GM06990 (cell line): ENCODE measurements at places on chromosomes 2 and 18.

DNA sequence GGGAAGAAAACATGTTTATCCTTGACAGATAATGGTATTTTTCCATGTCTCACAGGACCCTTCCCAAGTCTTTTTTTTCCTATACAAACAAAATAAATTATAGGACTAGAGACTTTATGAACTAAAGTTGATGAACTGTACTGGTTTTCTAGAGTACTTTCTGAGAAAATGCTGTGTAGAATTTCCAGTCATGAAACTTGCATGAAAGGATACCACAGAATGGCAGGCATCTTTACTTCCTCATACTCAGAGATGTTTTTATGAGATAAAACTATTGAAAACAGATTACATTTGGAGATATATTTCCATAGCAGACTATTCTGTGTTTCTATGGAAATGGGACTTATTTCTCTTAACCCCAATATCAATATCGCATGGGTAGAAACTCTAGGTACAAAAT is 403.5 kb downstream of the PARD3B start:
- no peak for DNase-seq

- no peak for DNase-seq
Measured at GRCh38 chr2:232854082-232854481, 16.0 kb upstream of the SNORC start.

DNA sequence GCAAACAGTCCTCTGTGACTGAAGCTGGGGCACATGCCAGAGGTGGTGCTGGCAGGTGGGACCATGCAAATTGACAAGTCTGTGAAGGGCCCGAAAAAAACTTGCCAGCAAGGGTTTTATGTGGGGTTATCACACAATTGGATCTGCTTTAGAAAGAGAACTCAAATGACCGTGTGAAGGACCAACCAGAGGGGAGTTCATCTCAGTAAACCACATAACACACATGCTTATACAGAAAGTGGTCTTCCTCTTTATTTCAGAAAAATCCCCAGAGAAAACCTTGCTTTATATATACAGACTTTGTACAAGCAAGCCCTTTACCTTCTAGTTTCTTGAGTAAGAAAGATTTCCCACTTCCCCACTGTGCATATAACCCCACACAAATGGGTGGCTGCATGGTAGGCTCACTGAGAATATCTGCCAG is 46.7 kb downstream of the KIDINS220 start:
- DNase-seq = peak; percentile 22

DNA sequence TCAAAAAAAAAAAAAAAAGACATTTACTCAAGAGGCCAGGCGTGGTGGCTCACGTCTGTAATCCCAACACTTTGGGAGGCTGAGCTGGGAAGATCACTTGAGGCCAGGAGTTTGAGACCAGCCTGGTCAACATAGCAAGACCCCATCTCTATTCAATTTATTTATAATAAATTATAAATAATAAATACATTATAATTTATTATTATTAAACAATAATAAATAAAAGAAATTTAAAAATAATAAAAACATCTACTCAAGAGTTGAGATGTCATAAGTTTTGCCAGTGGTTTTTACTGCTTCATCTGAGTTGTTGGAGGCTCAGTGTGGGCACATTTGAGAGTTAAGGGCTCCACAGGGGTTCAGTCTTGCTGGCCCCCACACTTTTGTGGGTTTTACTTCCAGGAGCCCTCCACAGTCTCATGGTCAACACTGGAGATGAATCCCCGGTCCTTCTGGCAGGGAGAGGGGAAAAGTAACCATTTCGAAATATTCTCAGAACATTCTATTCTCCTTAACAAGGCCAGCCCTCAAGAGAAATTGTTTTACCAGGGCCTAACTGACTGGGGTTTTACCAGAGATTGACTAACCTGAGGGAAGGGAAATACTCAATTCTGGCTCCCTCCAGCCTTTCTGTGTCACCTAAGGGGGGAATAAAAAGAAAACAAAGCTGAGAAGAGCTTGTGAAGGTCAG is 51.6 kb upstream of the NCOA1 start:
- DNase-seq = no peak

DNA sequence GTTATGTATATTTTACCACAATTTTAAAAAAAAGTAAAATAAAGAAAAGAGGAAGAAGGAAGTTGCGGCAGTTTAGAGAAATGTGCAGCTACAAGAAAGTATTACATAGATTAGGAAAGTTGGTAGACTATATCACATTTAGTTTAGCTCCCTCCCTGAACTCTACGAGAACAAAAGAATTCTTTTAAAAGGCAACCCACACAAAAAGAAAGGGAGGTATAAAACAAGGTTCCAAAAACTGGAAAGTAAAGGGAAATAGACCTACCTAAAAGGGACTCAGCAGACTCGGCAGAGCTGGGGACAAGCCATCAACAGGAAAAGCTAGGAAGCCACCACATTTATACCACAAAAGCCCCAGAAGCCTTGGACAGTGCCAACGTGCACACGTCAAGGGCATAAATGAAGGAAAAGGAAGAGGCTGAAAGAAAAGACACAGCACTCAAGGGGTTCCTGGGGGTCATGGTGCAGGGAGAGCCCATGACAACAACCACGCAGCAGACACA is 9.1 kb downstream of the TMEM127 start:
- no peak for DNase-seq

GRCh38 chr2:217338306-217338916 is 478.5 kb upstream of the TNP1 start:
- no peak for DNase-seq

- DNase-seq = peak; percentile 37
Measured at GRCh38 chr2:199977984-199978415, 22.6 kb downstream of the MAIP1 start.

GRCh38 chr2:44769349-44770011 is 172.0 kb upstream of the SIX3 start:
- DNase-seq = no peak

DNA sequence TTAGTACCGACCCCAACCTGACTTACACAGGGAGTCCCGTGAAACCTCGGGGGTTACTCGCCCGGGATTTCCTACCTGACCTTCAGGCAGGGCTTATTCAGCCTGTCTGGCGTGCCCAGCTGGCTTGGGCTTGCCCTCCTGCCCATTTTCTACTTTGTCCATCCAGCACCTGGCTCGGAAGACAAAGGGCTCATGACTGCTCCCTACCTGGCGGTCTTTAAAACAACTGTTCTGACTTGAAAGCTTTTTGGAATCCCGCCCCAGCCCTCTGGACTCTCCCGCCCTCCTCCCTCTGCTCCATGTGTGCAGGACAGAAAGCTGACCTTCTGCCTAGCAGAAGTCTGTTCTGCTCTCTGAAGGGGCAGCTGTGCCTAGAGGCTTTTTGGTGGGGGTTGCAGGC is 43.1 kb downstream of the ACKR3 start:
- DNase-seq = no peak

GRCh38 chr2:231455890-231456289 is 8.4 kb downstream of the NCL start:
- DNase-seq = no peak

GRCh38 chr2:112910219-112910618 is 746 bp upstream of the IL37 start:
- no peak for DNase-seq

DNA sequence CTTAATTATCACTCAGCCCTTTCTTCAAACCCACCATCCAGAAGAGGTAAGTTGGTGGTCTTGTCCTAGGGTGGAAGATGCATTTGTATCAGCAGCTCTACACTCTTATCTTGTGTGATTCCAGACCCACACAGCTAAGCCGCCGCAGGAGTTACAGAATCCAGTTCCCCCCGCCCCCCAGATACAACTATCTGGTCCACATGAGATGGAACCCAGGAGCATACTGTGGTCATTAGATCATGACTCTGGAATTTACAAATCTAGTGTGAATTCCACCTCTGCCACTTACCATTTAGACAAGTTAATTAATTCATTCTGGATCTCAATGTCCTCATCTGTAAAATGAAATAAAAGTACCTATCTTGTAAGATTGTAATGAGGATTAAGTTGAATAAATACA is 486.4 kb downstream of the BCL11A start:
- no peak for DNase-seq

DNA sequence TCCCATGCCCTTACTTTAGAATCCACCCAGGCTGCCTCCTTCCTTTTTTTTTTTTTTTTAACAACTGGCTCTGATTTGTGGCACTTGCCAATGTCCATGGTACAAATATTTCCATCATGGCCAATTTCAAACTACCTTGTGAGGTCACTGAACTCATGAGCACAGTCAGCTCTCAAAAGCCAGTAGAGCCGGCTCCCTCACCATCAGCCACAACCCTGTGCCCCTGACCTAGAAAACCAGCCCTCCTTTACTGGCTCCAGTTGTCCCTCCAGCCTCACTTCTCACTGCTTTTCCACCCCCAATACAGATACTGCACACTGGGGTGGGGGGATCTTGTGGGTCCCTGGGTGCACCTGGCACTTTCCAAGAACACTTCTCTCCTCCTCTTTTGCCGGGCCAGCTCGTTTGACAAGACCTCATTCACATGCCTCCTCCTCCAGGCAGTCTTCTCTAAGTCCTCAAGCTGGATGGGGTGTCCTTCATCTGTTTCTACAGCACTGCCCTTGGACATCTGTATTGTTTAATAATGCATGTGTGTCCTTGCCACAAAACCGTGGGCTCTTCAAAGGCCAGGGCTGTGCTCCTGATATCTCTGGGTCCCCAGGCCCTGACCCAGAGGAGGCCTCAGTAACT is 35.5 kb downstream of the SDC1 start:
- no peak for DNase-seq

- peak; percentile 55 for DNase-seq
Measured at GRCh38 chr2:36356298-36356989, 866 bp downstream of the CRIM1 start.

- no peak for DNase-seq
Measured at GRCh38 chr2:180690611-180691010, 289.8 kb upstream of the UBE2E3 start.

DNA sequence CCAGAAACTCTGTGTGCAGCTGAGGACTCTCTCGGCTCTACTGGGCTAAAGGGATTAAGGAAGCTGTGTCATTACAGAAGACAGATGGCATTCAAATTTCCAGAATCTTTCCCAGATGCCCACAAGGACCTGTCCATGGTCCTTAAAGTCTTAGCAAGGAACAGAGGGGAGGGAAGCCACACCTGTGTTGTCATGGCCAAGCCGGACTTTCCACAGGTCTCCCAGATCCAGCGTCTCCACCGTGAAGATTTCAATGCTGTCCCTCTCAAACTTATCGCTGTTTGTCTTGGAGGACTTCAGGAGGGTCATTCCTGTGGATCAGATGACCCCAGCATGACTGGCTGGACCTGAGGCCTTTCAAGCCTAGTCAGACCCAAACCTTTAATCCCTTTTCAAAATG is 114.5 kb downstream of the LOXHD1 start:
- no peak for DNase-seq

DNA sequence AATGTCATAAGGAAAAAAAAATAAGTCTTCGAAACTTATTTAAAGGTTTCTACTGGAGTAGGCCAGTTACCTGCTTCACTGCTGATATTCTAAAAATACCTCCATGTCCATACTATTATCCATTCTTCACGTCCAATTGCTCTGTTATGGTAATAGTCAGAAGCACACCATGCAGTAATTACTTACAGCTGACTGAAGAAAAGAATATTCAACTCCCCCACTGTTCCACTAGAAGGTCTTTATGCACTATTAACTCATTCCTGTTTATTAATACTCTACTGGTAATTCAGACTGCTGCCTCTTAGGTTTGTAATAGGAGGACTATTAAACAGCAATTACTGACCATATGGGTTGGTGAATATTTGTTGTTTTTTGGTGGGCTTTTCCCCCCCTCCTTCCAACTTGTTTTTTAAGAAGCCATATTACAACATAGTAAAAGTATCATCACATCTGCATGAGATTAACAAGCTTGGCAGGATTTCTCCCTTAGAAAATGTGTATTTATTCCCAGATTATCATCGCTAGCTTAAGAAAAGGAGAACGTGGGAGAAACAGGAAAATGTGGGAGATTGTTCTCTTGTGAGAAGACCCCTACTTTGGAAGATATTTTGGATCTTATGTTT is 806.4 kb upstream of the FANCL start:
- no peak for DNase-seq

- no peak for DNase-seq
Measured at GRCh38 chr2:52181080-52181479, 1149.1 kb upstream of the NRXN1 start.

DNA sequence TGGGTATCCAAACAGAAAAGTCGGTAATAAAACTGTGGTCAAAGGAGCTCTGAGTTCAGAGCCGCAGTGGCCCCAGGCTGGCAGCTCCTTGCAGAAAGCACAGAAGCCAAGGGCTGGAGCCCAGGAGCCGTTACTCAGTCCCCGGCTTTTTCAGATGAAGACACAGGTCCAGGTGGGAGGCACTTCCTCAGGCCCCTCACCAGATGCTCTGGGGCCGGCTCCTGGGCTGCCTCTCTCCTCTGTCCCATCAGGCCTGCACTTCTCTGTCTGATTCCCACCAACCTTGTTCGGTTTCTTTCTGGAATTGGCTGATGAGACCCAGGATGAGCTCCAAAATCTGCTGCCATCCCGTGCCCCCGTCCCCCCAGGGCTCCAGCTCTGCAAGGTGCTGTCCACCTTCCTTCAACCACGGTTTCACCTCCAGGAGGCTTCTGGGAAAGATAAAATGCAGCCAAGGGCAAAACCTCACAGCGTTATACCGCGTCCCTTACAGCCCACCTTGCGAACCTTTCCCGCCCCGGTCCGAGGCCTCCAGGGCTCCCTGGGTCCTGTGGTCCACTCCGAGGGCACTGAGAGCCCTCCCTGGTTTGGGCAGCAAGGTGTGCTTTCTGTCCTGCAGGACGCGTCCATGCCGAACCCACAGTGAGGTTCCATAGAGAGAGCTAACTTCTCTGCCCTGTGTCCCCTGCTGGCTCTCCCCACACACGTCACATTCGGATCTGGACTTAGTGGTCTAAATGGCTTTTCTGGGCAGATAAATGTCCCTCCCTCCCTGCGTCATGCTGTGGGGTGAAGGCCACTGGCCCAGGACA is 102.9 kb downstream of the TPO start:
- no peak for DNase-seq

DNA sequence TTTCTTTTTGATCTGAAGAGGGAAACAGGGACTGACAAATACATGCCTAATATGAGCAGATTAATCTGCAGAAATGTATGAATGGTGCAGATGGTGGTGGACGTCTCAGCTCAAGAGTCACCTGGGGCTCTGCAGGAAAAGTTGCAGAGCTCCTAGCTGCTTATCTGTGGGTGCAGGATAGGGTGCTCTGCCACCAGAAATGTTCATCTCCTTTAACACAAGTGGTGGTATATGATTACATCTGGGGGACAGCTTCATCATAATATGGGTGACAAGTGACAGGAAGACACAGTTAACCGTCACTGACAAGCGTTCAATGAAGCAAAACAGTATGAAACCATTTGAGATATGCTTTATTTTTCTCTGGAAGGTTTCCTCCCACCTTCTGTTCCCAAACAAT is 121.2 kb upstream of the LINC00305 start:
- no peak for DNase-seq

- no peak for DNase-seq
Measured at GRCh38 chr2:190578158-190579057, 43.9 kb upstream of the NEMP2 start.

- DNase-seq = no peak
Measured at GRCh38 chr2:46951290-46952064, 35.9 kb upstream of the MCFD2 start.

- no peak for DNase-seq
Measured at GRCh38 chr2:7913974-7914373, 767.9 kb upstream of the ID2 start.
